Foreskin keratinocyte (primary cell): ENCODE measurements at places on chromosomes 5 and 9. TPM values are rescaled to one million over a fixed set of nuclear protein-coding genes. Genes with fewer than 3 reads are reported as not detected.

The IER5L gene
- 12.8 and 13.8 TPM in 2 replicates for polyA plus RNA-seq

The TAF11L5 gene
- not detected in 2 replicates for polyA plus RNA-seq

The GABRB2 gene
- polyA plus RNA-seq, result not detected in 2 replicates

The ADAMTS12 gene
- polyA plus RNA-seq, result 0.06 and 0.13 TPM in 2 replicates

The GLDC gene
- 0.90 and 0.95 TPM in 2 replicates for polyA plus RNA-seq

The SCGB3A2 gene
- polyA plus RNA-seq, result not detected in 2 replicates

The TMEM174 gene
- not detected in 2 replicates for polyA plus RNA-seq

The SNX18 gene
- polyA plus RNA-seq, result 3.7 and 3.9 TPM in 2 replicates

The PCDHA1 gene
- polyA plus RNA-seq, result not detected in 2 replicates

The TERT gene
- polyA plus RNA-seq, result not detected in 2 replicates

The CKMT2 gene
- not detected in 2 replicates for polyA plus RNA-seq

The PDZD2 gene
- polyA plus RNA-seq, result 2.4 and 3.1 TPM in 2 replicates

The FBN2 gene
- polyA plus RNA-seq, result 9.4 and 17.7 TPM in 2 replicates

The SPOCK1 gene
- 0.10 and 0.27 TPM in 2 replicates for polyA plus RNA-seq

The LIFR gene
- 0.07 and 0.11 TPM in 2 replicates for polyA plus RNA-seq

The ACSL6 gene
- 0.01 and 0.02 TPM in 2 replicates for polyA plus RNA-seq

The ASS1 gene
- polyA plus RNA-seq, result 40.9 and 66.4 TPM in 2 replicates

The PGM5 gene
- not detected in 2 replicates for polyA plus RNA-seq

The RUFY1 gene
- 20.5 and 22.7 TPM in 2 replicates for polyA plus RNA-seq

The HAVCR2 gene
- polyA plus RNA-seq, result not detected in 2 replicates

The UTP15 gene
- 7.8 and 10.4 TPM in 2 replicates for polyA plus RNA-seq
